ENCODE measurements at places on chromosomes 7 and 10.
A peak's percentile ranks its signal among the peaks of the same experiment; 100 is the strongest.

DNA sequence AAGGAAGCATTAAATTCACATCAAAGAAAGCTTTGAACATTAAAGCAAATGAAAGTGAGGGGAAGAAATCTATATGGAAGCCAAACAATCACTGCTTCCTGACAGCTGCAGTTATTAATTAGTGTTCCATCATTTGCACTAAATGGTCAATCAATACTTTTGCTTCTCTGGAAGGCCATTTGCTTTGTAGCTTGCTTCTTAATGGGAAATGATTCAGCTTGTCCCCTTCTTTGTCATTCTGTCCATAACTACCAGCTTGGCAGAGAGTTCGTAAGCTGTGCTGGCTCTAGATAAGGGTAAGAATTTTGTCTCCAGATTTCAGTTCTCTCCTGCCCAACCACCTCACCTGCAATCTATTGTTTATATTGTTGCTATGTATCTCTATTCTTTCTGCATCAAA, 596.6 kb downstream of the CNTNAP2 start:
- DNase-seq, result no peak

GRCh38 chr10:43076876-43077420, at the start of gene RET:
RET (plus strand) TSS chr10:43077069; CDS start chr10:43077259, 190 bp downstream.
- DNase-seq, result peak; percentile 35

GRCh38 chr10:97759158-97759887, 12.5 kb downstream of the SFRP5 start:
- DNase-seq, result peak; percentile 71

DNA sequence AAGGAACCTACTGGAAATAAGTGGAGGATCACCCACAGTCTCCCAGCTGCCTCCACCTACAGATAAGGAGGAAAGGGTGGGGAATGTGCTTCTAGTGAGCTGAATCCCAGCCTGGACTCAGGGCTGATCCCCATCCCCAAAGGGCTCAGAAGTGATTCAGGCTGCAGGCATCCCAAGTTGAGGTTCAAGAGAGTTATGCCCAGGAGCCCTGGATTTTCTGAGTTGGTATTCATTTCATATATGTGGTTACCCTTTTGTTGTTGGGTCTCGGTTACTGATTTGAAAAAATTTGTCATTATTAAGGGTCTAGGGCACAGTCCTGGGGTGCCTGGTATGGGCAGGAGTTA, 30.0 kb upstream of the SRGN start:
- no peak for DNase-seq

GRCh38 chr10:28595613-28596012, 62.7 kb downstream of the WAC start:
- no peak for DNase-seq

DNA sequence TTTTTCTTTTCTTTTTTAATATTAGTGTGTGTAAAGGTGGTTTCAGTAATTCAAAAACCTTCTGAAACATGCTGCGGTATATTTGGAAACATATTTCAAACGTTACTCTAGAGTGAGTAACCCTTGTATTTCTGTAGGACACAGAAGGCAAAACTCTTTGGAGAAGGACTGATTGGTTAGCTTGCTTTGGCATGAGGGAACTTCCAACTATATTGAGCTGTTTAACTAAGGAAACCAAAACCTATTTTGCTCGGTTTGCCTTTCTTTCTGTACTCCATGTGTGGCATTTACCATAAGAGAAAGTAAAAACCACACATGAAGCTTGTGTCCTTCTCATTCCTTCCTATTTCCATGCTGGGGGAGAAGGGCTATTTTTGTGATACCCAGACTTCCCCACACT, 149.8 kb downstream of the DYNC1I1 start:
- peak; percentile 15 for DNase-seq

DNA sequence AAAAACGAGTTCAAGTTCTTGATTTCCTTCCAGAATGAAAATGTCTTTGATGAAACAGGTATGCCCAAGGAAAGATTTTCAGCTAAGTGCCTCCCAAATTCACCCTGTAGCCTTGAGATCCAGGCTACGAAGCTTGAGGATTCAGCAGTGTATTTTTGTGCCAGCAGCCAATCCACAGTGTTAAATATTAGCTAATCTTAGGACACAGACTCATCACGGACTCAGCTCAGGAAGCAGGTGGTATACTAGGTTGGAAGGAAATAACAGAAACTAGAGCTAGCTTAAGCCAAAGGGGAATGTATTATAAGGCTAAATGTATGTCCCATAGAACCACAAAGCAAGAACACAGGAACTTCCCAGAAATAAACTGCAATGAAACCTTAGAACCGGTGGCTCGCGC, 151.0 kb upstream of the PRSS1 start:
- DNase-seq, result no peak

Measured in suppressor macrophage treated with lipopolysaccharide for 4 hours (primary cell).